ENCODE measurements at places on chromosomes 12 and 14. TPM values are rescaled to one million over a fixed set of nuclear protein-coding genes. Genes with fewer than 3 reads are reported as not detected.
A peak's percentile ranks its signal among the peaks of the same experiment; 100 is the strongest.

Gene TSPAN19
- total RNA-seq = not detected

Gene HCAR2
- not detected for total RNA-seq

Gene WSCD2
- total RNA-seq = 1.3 TPM

Gene GZMB
- total RNA-seq = 2.4 TPM

- H3K4me1 ChIP-seq = peaks cover 21% of the 10 kb centered on the region
- no peak overlapping the region for H3K4me3 ChIP-seq
- H3K27ac ChIP-seq = peak overlapping the region; percentile 91
Observed at GRCh38 chr12:114691196-114691595, 7.2 kb upstream of the TBX3 start.

- no peak within 1 kb of the TSS for H3K27ac ChIP-seq
- peaks cover 7% of the 10 kb centered on the region for H3K4me1 ChIP-seq
- H3K27me3 ChIP-seq = no peaks in the 10 kb centered on the region
- no peaks in the 10 kb centered on the region for H3K36me3 ChIP-seq
Observed at GRCh38 chr12:2834581-2835491, at the start of gene NRIP2. Gene NRIP2 (minus strand): TSS chr12:2835035. CDS start chr12:2834983, 52 bp downstream.

- H3K4me3 ChIP-seq = no peak overlapping the region
Observed at GRCh38 chr14:68104518-68104917, 284.9 kb downstream of the RAD51B start.

DNA sequence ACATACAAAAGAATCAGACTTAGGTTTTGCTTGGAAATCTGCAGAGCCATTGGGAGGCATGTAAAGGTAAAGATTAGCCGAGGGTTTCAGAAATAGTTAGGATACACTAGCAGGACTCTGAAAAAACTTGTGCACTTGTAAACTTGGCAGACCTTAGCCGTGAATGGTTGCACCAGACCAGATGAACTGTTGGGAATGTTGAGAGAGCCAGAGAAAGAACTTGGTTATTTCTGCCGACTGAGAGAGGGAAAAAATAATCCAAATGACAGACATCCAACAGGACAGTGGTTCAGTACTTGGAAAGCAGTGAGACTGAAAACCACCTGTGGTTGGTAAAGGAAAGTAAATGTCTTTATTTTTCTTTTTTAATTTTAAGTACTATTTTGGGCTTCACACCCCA is 222.5 kb upstream of the DDHD1 start:
- no peaks in the 10 kb centered on the region for H3K36me3 ChIP-seq
- no peaks in the 10 kb centered on the region for H3K27me3 ChIP-seq

DNA sequence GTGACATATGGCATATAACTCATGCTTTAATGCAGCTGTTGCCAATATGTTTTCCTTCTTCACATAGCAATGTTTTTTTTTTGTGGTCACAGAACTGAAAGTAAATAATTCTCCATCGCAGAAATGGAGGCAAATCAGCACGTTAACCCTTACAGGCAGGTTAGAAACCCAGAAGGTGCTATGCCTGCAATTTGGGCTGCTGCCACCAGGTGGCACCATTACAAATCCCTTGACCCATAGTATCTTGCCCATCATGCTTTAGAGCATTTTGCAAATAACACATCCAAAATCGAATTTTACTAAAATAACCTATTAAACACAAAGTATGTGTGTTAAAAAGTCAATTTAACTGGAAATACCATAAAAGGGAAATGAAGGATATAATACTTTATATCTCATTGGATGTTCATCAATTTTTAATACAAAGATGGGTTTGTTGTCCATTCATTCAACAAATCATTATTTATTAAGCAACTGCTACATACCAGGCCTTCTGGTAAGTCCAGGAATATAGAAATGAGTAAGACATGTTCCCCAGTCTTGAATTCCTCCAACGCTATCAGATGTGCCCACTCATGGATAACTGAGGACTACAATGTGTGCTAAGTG is 340.1 kb downstream of the GLT1D1 start:
- DNase-seq = no peak
- no peak overlapping the region for H3K27ac ChIP-seq

DNA sequence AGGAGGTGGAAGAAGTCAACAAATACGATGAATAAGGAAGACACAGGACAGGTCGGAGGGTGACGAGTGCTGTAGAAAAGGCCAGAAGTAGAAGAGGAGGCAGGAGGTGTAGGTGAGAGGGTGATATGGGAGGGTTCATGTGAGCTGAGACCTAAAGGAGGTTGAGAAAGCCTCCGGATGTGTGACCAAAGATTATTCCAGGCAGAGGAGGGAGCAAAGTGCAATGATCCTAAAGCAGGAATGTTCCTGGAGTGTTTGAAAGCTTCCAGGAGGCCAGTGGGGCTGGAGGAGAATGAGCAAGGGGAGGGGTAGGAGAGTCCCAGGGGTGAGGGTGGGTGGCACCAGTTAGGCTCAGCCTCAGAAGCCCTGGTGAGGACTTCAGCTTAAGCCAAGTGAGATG is 216.8 kb downstream of the SLC15A4 start:
- no peak for DNase-seq
- no peak overlapping the region for H3K27ac ChIP-seq
- H3K4me1 ChIP-seq = no peaks in the 10 kb centered on the region
- no peak overlapping the region for H3K4me3 ChIP-seq
- no peaks in the 10 kb centered on the region for H3K36me3 ChIP-seq
- H3K27me3 ChIP-seq = no peaks in the 10 kb centered on the region

GRCh38 chr12:45355730-45356129 is 139.8 kb downstream of the ANO6 start:
- no peak overlapping the region for H3K4me3 ChIP-seq
- peaks cover 39% of the 10 kb centered on the region for H3K4me1 ChIP-seq
- no peaks in the 10 kb centered on the region for H3K27me3 ChIP-seq

- peaks cover 70% of the 10 kb centered on the region for H3K36me3 ChIP-seq
- peaks cover 53% of the 10 kb centered on the region for H3K4me1 ChIP-seq
- H3K27me3 ChIP-seq = no peaks in the 10 kb centered on the region
- H3K27ac ChIP-seq = no peak overlapping the region
- no peak overlapping the region for H3K4me3 ChIP-seq
Observed at GRCh38 chr12:53056901-53057300, 7.0 kb downstream of the TNS2 start.

- no peaks in the 10 kb centered on the region for H3K27me3 ChIP-seq
- H3K36me3 ChIP-seq = no peaks in the 10 kb centered on the region
- no peak overlapping the region for H3K27ac ChIP-seq
- DNase-seq = peak; percentile 77
Observed at GRCh38 chr12:95820096-95820703, 29.6 kb upstream of the NTN4 start.

GRCh38 chr14:69226736-69227135 is 33.2 kb upstream of the GALNT16 start:
- DNase-seq = no peak
- no peaks in the 10 kb centered on the region for H3K36me3 ChIP-seq
- no peak overlapping the region for H3K4me3 ChIP-seq
- H3K4me1 ChIP-seq = peaks cover 10% of the 10 kb centered on the region

DNA sequence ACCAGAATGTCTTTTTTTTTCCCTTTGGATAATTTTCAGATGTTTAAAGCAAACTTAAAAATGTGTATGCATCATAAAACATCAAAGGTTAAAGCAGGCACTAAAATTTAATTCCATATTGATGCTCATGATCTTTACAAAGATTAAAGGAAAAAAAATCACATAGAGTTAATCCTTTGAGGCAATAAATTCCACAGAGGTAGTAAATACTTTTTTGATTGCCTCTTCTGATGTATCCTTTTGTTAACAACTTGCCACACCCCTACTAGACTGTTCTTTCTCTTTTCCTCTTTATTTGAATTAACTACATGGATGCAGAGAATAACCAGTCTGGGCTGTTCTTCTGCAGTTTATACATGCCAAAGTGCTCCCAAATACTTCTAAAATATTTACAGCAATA is 45.2 kb upstream of the KCNJ8 start:
- no peaks in the 10 kb centered on the region for H3K27me3 ChIP-seq
- no peak overlapping the region for H3K27ac ChIP-seq
- no peak for DNase-seq
- H3K36me3 ChIP-seq = no peaks in the 10 kb centered on the region
- H3K4me1 ChIP-seq = peaks cover 3% of the 10 kb centered on the region
- no peak overlapping the region for H3K4me3 ChIP-seq
